Natural killer cell (primary cell): ENCODE measurements at places on chromosomes 7 and 10.

DNA sequence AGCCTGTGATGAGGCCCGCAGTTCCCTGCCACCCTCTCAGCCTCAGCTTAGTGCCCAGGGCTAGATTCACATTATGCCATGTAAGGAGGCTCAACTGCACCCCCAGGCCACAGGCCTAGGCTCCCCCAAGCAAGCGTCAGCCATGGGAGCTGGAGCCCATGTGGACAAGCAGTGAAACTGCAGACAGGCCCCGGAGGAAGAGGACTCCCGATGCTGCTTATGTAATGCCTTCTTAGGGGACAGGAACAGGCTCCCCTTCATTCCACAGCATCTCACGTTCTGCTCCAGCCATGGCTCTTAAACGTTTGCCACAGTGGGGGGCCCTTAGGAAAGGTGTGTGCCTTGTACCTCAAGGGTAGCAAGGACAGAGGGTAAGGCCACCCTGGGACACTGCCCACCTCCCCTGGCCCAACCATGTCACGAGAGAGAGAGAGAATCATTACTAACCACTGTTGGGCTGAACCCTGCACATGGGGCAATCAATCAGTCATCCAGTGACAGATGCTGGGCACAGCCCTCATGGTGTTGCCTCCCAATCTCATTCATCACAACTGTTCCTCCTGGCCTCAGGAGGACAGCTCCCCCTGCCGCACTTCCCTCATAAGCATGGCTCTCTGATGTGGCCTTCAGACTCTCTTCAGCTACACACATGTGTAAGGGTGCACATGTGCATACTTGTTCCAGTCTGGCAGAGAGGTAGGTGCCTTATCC, 263.0 kb downstream of the GRID1 start:
- H3K27ac ChIP-seq, result no peak overlapping the region
- no peaks in the 10 kb centered on the region for H3K36me3 ChIP-seq
- no peaks in the 10 kb centered on the region for H3K27me3 ChIP-seq
- no peak for DNase-seq
- no peak overlapping the region for H3K4me3 ChIP-seq

- peaks cover 15% of the 10 kb centered on the region for H3K36me3 ChIP-seq
- peaks cover 82% of the 10 kb centered on the region for H3K4me1 ChIP-seq
Observed at GRCh38 chr10:124625831-124626238, 118.3 kb downstream of the FAM53B start.

DNA sequence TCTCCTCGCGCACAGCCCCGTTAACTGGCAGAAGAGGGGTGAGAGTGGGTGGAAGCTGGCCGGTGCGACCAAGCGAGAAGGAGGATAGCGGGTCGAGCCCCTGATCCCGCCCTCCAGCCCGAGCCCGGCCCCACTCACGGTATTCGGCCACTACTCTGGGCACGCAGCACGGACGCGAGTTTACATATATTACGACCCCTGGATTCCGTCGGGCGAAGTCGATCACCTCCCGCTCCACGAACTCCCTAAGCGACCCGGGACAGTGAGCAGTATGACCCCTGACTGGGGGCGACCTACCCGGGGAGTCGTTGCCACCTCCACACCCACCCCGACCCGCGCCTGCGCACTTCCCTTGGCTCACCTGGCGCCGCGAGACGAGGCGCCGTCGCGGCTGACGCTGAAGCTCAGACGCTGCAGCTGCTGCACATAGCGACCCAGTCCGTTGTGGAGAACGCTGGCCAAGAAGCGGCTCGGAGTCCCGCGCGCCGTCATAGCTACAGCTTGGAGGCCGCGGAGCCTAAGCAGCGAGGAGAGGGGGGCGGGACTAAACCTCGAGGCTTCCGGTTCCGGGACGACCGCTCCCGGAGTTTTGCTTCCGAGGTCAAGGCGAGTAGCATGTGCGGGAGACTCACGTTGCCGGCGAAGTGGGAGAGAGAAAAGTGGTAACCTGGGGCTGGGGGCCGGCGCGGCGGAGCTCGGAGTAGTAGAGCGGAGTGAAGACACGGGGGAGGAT, at the start of the genes MRPL43 and TWNK:
Gene MRPL43, minus strand, starts transcription at position 546 of the 733 bp plus-strand sequence. Its CDS starts 54 bp downstream, at position 492.
Gene TWNK, plus strand, starts transcription at position 592 of the 733 bp plus-strand sequence. CDS start 668 bp downstream, outside the sequence.
- peaks cover 19% of the 10 kb centered on the region for H3K36me3 ChIP-seq
- H3K4me3 ChIP-seq, result peak within 1 kb of the TSS; percentile 78
- no peaks in the 10 kb centered on the region for H3K27me3 ChIP-seq
- peak; percentile 76 for DNase-seq
- peak within 1 kb of the TSS; percentile 6 for H3K27ac ChIP-seq

DNA sequence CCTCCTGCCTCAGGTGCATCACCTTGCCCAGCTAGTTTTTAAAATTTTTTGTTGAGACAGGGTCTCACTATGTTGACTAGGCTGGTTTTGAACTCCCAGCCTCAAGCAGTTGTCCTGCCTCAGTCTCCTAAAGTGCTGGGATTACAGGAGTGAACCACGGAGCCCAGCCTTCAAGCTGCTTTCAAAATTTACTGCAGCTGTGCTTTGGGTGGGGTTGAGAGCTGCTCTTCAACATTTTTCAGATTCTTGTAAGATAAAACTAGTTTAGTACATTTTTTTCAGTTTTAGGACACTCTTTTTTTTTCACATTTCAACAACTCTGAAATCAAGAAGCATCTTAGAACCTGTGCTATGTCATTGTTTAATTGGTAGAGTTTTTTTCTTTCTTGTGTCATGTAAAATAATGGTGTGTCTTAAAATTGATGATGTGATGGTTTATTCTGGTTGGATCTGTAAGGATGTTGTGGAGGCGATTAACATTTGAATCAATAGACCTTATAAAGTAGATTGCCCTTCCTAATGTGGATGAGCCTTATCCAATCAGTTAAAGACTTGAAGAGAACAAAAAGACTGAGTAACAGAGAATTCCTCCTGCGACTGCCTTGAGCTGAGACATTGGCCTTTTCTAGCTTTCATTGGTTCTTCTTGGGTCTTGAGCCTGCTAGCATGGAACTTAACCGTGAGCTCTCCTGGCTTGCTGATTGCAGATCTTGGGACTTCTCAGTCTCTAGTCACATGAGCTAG, 13.5 kb downstream of the PLEKHA8 start:
- H3K27me3 ChIP-seq, result no peaks in the 10 kb centered on the region
- no peaks in the 10 kb centered on the region for H3K4me1 ChIP-seq
- peaks cover 2% of the 10 kb centered on the region for H3K36me3 ChIP-seq
- no peak for DNase-seq

- H3K4me1 ChIP-seq, result no peaks in the 10 kb centered on the region
- peaks cover 54% of the 10 kb centered on the region for H3K36me3 ChIP-seq
- DNase-seq, result no peak
- H3K27me3 ChIP-seq, result no peaks in the 10 kb centered on the region
- H3K4me3 ChIP-seq, result no peak overlapping the region
- H3K27ac ChIP-seq, result no peak overlapping the region
Observed at GRCh38 chr10:15113766-15114165, 16.6 kb downstream of the RPP38 start.
